ENCODE measurements at places on chromosomes 16 and 17. TPM values are rescaled to one million over a fixed set of nuclear protein-coding genes. Genes with fewer than 3 reads are reported as not detected.

TEX14 gene
- total RNA-seq: 1.1 TPM

PRRT2 gene
- total RNA-seq: 1.5 TPM

PVALEF gene
- not detected for total RNA-seq

CES3 gene
- total RNA-seq: 0.10 TPM

KIFC3 gene
- 0.44 TPM for total RNA-seq

MT1F gene
- total RNA-seq: 18.4 TPM

CHAD gene
- total RNA-seq: not detected

HASPIN gene
- total RNA-seq: 0.38 TPM

TBC1D3 gene
- total RNA-seq: 2.5 TPM

KCNAB3 gene
- total RNA-seq: 16.1 TPM

JPH3 gene
- not detected for total RNA-seq

Measured in naive thymus-derived CD8-positive, alpha-beta T cell (primary cell).